ENCODE measurements at places on chromosomes 16 and 17. TPM values are rescaled to one million over a fixed set of nuclear protein-coding genes. Genes with fewer than 3 reads are reported as not detected.

The PLD6 gene
- 0.45 TPM for polyA plus RNA-seq

The NPW gene
- not detected for polyA plus RNA-seq

The TIMP2 gene
- 4.5 TPM for polyA plus RNA-seq

The HOXB13 gene
- not detected for polyA plus RNA-seq

The SCNN1B gene
- not detected for polyA plus RNA-seq
